CD4-positive, alpha-beta memory T cell (primary cell): ENCODE measurements at places on chromosomes 7 and 10.

DNA sequence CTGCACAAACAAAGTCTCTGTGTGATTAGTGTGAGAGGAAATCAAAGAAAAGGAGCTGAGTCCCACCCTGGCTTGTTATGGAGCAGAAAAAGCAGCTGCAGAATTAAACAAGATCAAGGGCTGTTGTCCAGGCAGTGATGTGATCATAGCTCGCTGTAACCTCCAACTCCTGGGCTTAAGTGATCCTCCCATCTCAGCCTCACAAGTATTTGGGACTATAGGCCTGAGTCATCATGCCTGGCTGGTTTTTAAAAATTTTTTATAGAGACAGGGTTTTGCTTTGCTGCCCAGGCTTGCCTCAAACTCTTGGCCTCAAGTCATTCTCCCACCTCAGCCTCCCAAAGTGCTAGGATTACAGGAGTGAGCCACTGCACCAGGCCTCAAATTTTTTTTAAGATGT, 88.9 kb downstream of the IPMK start:
- DNase-seq, result no peak

GRCh38 chr7:1856888-1857441, 186.9 kb downstream of the ELFN1 start:
- DNase-seq, result no peak

DNA sequence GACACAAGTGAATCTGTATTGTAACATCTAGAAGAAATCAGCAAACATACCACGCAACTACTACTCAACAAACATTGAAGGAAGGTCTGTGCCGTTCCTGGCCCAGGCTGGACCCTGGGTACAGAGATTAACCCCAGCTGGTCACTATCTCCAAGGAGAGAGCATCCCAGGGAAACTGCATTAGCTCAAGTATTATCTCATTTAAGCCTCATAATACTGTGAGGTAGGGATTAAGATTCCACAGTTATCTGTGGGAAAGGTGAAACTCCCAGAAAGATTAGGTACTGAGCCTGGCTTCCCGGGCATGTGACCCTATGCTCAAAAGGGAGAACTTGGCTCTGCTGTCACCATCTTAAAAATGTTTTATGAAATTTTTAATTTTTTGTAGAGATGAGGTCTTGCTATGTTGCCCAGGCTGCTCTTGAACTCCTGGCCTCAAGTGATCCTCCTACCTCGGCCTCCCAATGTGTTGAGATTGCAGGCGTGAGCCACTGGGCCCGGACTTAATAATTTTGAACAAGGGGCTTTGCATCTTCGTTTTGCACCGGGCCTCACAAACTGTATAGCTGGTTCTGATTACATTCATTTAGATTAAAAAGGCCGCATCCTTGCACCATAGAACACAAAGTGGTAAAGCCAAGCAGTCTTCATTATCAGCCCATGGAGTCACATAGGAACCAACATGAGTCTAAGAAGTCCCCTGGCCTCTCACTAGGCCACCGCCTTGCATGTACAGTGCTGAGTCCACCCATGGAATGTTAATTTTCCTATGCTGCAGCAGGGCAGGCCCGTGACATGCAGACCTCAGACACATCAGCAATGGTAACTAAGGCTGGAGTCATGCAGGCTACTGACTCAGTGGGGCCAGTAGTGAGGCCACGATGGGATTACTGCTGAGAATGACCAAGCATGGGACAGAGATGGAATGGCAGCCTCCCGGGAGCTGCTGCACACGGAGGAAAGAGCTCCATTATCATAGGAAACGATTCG, 5.5 kb upstream of the CTBP2 start:
- DNase-seq, result no peak

- DNase-seq, result no peak
Measured at GRCh38 chr7:55423891-55424290, 58.8 kb downstream of the LANCL2 start.

GRCh38 chr7:131873581-131873980, 317.2 kb upstream of the PODXL start:
- DNase-seq, result no peak

GRCh38 chr7:132123773-132124172, 452.5 kb downstream of the PLXNA4 start:
- DNase-seq, result no peak

DNA sequence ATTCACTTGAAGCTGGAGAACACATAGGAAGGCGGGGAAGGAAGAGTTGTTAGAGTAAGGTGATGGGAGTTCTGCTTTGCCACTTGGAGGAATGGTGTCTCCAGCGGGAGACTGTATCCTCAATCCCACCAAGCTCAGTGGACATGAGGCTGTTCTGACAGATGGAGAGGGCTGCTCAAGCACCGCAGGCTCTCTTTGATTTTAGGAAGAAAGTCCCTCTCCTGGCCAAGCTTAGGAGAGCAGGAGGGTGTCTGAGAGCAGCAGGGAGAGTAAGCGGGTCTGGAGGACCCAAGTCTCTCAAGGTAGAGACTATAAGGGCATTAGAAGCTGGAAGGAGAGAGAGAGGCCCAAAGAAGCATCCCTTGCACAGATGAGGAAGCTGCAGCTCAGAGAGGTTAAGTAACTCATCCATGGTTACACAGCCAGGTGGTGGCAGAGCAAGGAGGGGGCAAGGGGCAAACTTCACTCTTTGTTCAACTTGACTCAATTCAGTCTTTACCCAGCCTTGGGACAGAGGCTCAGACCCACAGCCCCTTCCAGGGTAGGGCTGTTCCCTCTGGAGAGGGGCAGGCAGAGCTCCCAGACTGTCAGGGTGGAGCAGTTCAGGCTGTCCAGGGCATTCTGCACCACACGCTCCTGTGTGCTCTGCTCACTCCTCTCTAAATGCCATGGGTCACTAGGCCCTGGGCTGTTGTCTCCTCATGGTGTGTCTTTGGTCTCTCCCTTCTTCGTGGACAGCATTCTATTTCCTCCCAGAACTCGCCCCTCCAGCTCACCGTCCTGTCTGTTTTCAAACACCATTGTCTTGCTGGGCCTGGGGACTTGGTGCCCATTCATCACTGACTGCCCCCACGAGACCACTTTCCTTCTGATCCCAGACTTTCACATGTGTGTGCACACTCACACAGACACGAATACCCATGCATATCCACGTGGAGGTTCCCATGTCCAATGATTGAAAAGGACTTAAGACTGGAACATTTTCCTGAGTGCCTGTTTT, 8.9 kb downstream of the CHAT start:
- DNase-seq, result no peak

DNA sequence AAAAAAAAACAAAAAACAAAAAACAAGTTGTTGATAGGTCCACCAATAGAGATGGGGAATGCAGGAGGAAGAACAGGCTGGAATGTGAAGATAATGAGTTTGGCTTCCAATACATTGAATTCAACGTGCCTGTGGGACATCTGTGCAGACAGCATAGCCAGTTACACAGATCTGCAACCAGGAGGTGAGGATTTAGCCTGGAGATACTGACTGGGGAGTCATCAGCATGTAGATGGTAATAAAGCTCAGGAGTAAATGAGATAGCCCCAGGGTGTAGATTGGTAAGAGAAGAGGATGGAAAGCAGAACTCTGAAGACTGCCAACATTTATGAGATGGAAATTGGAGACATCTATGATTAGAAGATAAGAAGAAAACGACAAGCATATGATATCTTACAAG, 4.7 kb upstream of the TRIM8 start:
- DNase-seq, result no peak

- no peak for DNase-seq
Measured at GRCh38 chr10:11337516-11337915, 273.9 kb downstream of the USP6NL start.

GRCh38 chr10:60310740-60311139, 78.9 kb downstream of the ANK3 start:
- no peak for DNase-seq

- DNase-seq, result no peak
Measured at GRCh38 chr7:80184693-80185092, 50.1 kb downstream of the GNAI1 start.

DNA sequence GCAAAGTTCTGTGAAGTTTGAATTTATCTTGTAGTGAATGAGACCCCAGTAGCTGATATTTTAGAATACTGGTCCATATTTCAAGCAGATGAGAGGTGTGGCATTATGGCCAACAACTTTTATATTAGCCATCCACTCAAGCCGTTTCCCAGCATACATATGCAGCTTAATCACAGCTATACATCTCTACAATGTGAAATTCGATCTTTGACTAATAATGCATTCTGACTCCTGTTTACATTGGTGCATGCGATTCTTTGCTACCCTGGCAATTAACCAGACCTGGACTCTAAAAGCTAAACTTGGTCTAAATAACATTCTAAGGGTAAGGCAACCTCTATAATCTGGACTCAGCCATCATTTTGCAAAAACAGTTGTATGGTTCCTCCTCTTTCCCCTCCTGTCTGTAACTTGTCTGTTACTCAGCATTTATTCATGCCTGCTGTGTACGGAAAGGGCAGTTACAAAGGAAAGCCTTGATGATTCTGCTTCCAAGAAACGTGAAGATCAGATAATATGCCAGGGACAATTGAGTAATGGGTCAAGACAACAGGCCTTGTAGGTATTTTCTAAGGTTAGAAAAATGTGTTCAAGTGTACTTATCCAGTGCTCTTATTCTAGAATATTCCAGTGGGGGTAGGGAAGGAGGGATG, 50.6 kb downstream of the PNLIPRP2 start:
- no peak for DNase-seq

DNA sequence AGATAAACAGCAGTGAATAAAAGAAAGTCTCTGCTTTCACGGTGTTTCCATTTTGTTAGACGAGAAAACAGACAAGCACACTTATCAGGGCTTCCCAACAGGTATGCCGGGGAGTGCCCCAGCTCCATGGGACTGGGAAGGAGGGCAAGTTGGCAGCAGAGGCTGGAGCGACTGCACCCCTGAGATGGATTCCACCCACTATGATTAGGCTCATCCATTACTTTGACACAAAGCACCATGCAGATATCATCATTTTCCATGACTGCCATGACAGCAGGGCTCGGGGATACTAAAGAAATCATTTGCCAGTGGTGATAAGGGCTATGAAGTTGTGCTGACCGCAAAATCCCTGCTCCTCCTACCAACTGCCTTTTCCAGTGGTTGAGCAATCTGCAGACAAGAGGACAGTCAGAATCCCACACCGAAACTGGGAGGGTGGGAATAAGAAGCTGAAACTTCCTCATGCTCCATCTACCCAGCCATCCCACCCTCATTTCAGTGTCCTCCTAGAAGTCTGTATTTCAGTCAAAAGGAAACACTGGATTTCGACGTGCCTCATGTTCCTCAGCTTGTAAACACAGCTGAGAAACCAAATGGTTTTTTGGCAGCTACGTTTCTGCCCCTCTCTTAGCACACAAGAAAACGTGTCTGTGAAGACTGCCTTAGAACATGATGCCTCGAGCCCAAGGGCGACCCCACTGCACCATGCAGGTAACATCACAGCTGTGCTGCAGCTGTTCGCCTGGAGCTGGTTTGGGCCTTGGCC, 15.5 kb downstream of the CREB3L2 start:
- DNase-seq, result no peak

DNA sequence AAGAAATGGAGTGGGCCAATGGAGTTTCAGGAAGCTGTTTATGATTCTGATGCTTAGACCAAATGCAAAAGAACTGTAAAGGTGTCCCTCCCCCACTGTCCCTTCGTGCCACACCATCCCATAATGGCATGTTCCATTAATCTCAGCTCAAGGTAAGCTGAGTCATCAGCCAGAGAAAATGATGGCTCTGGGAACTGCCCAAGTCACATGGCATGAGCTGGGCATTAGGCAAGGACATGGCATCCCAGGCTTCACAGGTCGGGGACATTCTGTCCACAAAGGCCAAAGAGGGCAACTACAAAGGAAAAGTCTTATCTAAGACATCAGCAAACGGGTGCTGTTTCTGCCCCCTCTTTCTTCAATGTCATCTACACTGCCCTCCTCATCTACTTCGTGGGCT, 44.9 kb downstream of the DLG5 start:
- DNase-seq, result no peak

DNA sequence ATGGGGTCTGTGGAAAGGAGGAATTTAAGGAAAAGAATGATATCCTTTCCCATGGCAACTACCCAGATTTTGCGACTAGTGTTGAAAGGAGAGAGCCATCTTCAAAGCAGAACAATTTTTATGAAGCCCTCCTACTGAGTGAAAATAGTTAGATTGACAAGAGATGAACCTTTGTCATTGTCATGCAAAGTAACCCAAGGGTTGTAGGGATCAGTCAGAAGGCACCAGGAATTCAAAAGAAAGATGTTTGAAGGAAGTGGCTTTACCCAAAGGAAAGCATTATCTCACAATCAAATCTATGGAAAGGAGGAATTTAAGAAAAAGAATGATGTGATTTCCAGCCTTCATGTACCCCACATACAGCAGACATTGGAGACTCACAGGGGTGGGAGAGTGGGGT, 544.4 kb downstream of the IPMK start:
- no peak for DNase-seq

- DNase-seq, result no peak
Measured at GRCh38 chr7:92412745-92413144, 34.5 kb upstream of the GATAD1 start.

DNA sequence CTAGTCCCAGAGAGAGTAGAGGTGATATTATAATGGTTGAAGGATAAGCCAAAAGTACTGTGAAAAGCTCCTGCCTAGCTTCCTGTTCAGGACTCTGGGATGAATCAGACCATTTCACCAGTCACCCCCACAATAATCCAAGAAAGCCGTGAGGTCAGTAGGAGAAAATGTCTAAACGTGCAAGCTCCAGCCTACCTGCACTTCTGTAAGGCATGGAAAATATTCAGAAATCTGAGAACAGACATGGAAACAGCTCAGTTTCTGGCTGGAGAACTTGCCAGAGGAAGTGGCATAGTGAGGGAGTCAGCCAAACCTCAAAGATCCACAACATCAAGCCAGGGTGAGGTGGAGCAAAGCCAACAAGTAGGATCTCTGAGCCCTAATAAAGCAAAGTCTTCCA, 58.2 kb downstream of the ELAPOR2 start:
- DNase-seq, result no peak

DNA sequence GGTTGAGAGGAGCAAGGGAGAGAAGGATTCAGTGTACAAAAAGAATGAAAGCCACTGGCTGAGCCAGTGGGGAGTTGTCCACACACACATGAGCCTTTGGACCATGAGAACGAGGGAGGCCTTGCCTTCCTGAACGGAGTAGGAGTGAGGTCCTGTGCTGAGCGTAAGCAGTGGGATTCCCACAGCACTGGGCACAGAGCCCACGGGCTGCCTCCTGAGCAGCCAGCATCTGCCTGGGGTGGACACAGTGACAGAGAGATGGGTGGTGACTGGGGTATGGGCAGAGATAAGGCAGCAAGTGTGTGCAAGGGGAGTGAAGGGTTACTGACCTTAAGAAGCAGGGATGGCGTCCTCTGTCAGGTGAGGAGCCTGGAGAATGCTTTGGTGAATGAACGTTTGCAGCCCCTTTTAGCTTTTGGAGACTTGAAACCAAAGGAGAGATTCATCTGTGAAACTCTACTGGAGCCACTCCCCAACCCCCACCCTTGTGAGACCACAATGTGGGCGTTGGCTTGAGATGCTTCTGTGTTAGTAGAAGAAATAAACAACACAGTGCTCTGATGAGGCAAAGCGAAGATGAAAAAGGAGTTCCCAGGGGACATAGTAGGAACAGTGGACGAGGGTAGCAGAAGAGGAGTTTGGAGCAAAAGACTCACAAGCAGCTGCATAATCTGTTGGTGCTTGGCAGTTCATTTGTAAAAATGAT, 56.5 kb downstream of the FIGNL1 start:
- DNase-seq, result peak; percentile 55

GRCh38 chr7:106609416-106609815, 51.5 kb downstream of the CCDC71L start:
- no peak for DNase-seq
